Ascending aorta (tissue), 2 donors: ENCODE measurements at places on chromosomes 3 and 15.

DNA sequence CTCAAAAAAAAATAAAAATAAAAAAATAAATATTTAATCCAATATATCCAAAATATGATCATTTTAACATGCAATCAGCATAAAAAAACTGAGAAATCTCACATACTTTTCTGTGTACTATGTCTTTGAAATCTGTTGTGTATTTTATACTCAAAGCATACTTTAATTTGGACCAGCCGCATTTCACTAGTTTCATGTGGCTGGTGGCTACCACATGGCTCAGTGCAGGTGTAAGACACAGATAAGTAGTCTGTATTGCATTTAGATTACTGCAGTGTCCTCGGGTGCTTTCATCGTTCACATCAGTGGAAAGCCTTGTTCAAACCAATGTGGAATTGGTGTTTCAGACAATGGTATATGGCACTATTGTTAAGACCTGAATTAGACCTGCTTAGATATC is 11.0 kb downstream of the CRTC3 start:
- H3K27me3 ChIP-seq = no peaks in the 10 kb centered on the region
- DNase-seq = no peak
- H3K4me1 ChIP-seq = peaks cover 3% of the 10 kb centered on the region

- no peaks in the 10 kb centered on the region for H3K36me3 ChIP-seq
- H3K4me1 ChIP-seq = peaks cover 9% of the 10 kb centered on the region
- no peak overlapping the region for H3K27ac ChIP-seq
- DNase-seq = peak; percentile 54
- no peak overlapping the region for H3K4me3 ChIP-seq
Observed at GRCh38 chr3:38645601-38646000, 3.9 kb downstream of the SCN5A start.

DNA sequence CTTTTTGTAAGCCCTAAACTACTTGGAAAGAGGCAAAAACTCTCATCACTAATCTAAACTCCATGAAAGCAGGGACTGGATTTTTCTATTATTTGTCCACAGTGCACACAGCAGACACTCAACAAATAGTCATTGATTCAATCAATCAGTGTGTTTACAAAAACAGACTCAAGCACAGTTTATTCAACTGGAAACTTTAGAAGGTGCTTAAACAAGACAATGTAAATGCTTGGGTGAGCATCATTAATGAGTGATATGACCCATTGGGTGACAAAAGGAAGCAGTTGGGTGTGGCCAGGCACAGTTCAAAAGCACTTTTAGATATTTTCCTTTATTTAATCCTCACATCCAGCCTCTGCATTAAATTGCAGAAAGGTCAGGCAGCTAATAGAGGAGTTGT is 32.0 kb upstream of the PPP4R2 start:
- no peaks in the 10 kb centered on the region for H3K27me3 ChIP-seq
- H3K36me3 ChIP-seq = peaks cover 8% of the 10 kb centered on the region
- no peak for DNase-seq
- H3K4me1 ChIP-seq = no peaks in the 10 kb centered on the region

DNA sequence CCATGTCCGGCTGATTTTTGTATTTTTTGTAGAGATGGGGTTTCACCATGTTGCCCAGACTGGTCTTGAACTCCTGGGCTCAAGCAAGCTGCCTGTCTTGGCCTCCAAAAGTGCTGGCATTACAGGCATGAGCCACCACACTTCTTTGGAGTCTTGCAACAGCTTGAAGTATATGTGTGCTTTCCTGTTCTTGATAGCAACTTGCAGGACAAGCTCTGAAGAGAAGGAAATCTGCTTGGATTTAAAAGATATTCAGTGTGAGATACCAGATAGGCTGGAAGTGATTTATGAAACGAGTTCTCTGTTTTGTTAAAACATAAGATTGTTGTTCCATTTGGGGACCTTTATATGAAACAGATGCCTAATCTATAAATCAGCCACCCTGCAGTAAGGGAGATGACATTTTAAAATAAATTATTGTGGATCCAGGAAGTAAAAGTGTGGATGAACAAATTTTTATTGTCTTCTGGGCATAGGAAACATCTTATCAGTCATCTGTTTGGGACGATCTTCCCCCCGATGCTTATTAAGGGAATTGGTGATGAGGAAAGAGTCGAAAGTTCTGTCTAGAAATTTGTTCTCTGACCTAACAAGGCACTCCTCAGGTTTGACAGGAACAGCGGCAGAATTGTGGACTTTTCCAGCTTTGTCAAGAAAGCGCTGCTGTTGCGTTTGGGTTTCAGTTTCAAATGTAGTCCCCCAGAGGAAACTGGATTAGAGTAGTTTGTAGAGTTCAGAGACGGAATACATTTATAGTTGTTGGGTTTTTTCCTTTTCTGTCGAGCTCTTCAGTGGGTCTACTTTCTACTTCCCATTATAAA is 53.7 kb upstream of the MAGI1 start:
- no peak for DNase-seq
- H3K36me3 ChIP-seq = no peaks in the 10 kb centered on the region

DNA sequence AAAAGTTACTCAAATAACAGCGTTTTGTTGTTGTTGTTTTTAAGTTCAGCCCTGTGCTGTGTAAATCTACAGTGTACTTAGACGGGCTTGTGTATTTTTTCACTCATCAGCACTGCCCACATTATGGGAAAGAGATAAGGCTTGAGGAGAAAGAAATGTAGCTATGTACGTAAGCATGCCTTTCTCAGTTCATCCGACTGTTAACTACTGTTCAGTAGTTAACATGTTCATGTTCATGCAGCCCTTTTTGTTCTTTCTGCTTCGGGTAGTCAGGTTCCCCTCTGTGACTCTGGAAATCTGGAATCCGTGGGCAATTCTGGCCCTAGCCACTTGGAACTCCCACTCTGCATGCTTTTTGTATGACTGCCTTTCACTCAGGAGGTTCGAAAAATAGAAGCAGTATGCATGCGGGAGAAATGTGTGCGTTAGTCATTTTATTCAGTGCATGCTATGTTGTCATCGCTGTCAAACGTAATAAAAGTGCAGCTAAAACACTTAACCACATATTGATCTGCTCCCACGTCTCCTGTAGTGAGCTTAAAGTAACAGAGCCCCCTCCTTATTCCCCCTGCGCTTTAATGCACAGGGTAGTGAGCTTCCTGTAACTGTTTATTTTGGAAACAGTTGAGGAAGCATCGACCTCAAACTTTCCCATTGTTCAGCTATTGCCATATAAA is 283.1 kb upstream of the NR2F2 start:
- no peaks in the 10 kb centered on the region for H3K27me3 ChIP-seq
- peak overlapping the region; percentile 17 for H3K27ac ChIP-seq
- no peaks in the 10 kb centered on the region for H3K36me3 ChIP-seq
- H3K4me3 ChIP-seq = peak overlapping the region; percentile 14
- peaks cover 13% of the 10 kb centered on the region for H3K4me1 ChIP-seq

- H3K4me3 ChIP-seq = no peak overlapping the region
- H3K4me1 ChIP-seq = peaks cover 4% of the 10 kb centered on the region
- DNase-seq = no peak
- peak overlapping the region; percentile 41 for H3K27ac ChIP-seq
- no peaks in the 10 kb centered on the region for H3K27me3 ChIP-seq
Observed at GRCh38 chr3:47888986-47889757, 86.2 kb downstream of the DHX30 start.

DNA sequence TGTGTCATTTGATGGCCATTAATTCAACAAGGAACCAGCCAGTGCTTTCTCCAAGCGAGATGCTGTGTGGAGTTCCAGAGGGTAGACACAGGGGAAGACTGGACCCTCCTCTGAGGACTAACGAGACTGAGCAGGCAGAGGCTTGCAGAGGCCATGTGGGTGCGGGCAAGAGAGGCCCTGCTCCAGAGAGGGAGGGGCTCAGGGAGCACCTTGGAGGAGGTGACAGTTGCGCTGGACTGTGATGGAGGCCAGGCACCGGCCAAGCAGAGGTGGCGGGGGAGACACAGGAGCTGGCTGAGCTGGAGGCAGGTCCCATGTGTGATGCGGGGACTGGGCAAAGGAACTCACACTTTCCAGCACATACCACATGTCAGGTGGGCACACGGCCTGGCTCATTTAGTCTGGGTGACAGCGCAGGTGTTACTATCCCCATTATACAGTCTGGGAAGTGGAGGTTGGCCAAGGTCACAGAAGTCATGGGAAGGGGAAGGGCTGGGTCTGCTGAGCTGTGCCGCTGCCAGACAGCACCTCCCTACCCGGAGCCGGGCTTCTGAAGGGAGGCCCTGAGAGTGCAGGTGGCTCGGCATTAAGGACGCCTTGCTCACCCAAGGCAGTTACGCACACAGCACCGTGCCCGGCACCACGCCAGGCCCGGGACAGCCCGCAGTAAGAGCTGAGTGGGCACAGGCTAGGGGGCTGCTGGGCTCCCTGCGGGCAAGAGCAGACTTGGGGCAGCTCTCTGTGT is 3.7 kb downstream of the MELTF start:
- no peak for DNase-seq
- H3K27ac ChIP-seq = no peak overlapping the region
- H3K27me3 ChIP-seq = peaks cover 5% of the 10 kb centered on the region
- H3K4me1 ChIP-seq = peaks cover 8% of the 10 kb centered on the region

- no peaks in the 10 kb centered on the region for H3K36me3 ChIP-seq
- DNase-seq = no peak
- H3K4me1 ChIP-seq = no peaks in the 10 kb centered on the region
- H3K27me3 ChIP-seq = no peaks in the 10 kb centered on the region
- no peak overlapping the region for H3K4me3 ChIP-seq
Observed at GRCh38 chr15:69093127-69093526, 67.3 kb upstream of the GLCE start.

DNA sequence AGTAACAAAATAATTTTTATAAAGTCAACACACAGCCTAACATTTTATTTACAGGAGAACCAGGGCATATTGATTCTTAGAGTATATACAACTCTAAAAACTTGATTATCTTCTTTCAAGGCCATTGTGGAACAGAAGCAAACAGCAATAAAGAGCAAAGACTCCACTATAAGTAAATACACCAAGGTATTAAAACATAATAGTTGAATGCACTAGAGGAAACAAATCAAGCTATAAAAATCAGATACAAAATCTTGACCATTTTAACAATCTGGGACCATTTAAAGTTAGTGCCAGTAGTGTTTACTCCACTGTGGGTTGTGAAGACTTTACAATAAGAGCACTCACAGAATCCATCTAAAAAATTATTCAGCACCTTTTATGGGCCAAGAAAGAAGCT is 323.6 kb downstream of the AGBL1 start:
- no peak overlapping the region for H3K27ac ChIP-seq
- no peak overlapping the region for H3K4me3 ChIP-seq
- H3K27me3 ChIP-seq = no peaks in the 10 kb centered on the region
- no peak for DNase-seq
- no peaks in the 10 kb centered on the region for H3K36me3 ChIP-seq
- H3K4me1 ChIP-seq = no peaks in the 10 kb centered on the region

DNA sequence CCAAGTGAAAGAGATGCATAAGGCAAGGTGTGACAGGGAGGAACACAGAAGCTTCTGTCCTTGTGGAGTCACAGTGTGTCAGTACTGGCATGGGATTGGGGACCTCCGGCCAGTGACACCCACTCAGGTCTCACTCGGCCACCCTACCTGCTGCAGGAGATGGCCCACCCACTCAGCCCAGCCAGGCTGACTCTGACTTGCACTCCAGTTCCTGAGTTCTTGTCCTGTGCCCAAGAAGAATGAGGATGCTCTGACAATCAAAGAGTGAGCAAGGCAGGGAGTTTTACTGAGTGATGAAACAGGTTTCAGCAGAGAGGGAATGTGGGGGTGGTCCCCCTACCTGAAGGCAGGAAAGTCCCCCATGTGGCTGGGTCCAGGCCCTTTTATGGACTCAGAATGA is 50.9 kb downstream of the PCNP start:
- H3K4me1 ChIP-seq = no peaks in the 10 kb centered on the region
- DNase-seq = no peak
- H3K27ac ChIP-seq = no peak overlapping the region
- no peaks in the 10 kb centered on the region for H3K27me3 ChIP-seq
- no peaks in the 10 kb centered on the region for H3K36me3 ChIP-seq

- H3K27me3 ChIP-seq = no peaks in the 10 kb centered on the region
- no peaks in the 10 kb centered on the region for H3K36me3 ChIP-seq
- no peak for DNase-seq
- H3K4me3 ChIP-seq = no peak overlapping the region
- H3K4me1 ChIP-seq = peaks cover 46% of the 10 kb centered on the region
- H3K27ac ChIP-seq = peak overlapping the region; percentile 80
Observed at GRCh38 chr3:30352410-30353318, 253.7 kb upstream of the TGFBR2 start.

GRCh38 chr15:101621961-101622360 is 30.2 kb downstream of the TM2D3 start:
- H3K36me3 ChIP-seq = peaks cover 10% of the 10 kb centered on the region
- no peaks in the 10 kb centered on the region for H3K27me3 ChIP-seq
- no peak overlapping the region for H3K27ac ChIP-seq
- H3K4me1 ChIP-seq = peaks cover 3% of the 10 kb centered on the region
- no peak overlapping the region for H3K4me3 ChIP-seq
- DNase-seq = no peak

DNA sequence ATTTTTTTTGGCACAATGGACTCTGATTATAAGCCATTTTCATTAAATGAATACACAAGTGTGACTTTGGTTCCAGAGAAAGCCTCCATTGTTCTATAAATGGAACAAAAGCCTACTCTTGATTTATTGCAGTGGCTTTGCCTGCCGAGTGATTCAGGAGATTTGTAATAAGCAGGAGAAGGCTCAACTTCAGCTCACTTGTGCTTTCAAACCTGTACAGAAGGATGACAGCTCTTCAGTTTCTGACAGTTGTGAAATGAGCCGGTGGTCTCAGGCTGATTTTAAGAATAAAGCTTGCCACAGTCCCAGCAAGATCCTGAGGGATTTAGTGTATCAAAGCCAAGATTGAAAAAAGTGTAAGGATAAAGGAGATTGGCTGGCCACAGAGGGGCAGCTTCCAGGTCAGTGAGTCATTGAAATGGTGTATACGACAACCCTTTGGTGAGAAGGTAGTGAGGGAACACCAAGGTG is 438.8 kb upstream of the TGFBR2 start:
- DNase-seq = no peak
- H3K4me1 ChIP-seq = no peaks in the 10 kb centered on the region
- H3K4me3 ChIP-seq = no peak overlapping the region
- H3K27ac ChIP-seq = no peak overlapping the region
- H3K36me3 ChIP-seq = no peaks in the 10 kb centered on the region

DNA sequence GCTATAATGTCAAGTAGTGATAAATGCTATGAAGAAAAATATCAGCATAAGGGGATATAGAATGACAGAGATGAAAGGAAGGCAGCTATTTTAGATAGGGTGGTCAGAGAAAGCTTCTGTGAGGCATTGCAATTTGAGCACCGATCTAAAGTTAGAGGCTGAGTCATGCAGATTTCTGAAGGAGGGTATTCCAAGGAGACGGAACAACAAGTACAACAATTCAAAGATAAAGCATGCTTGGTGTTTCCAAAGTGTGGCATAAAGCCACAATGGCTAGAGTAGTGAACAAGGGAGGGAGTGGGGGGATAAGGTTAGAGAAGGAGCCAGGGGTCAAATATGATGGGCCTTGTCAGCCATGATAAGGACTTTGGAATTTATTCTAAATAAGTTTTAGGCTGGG is 71.9 kb downstream of the PFN2 start:
- no peak overlapping the region for H3K27ac ChIP-seq
- H3K27me3 ChIP-seq = no peaks in the 10 kb centered on the region
- no peak for DNase-seq
- H3K36me3 ChIP-seq = no peaks in the 10 kb centered on the region
- peaks cover 3% of the 10 kb centered on the region for H3K4me1 ChIP-seq
- no peak overlapping the region for H3K4me3 ChIP-seq

- no peaks in the 10 kb centered on the region for H3K4me1 ChIP-seq
- DNase-seq = no peak
Observed at GRCh38 chr15:99466701-99467337, 99.0 kb upstream of the MEF2A start.
